ENCODE measurements at places on chromosomes 6 and 20.
A peak's percentile ranks its signal among the peaks of the same experiment; 100 is the strongest.

DNA sequence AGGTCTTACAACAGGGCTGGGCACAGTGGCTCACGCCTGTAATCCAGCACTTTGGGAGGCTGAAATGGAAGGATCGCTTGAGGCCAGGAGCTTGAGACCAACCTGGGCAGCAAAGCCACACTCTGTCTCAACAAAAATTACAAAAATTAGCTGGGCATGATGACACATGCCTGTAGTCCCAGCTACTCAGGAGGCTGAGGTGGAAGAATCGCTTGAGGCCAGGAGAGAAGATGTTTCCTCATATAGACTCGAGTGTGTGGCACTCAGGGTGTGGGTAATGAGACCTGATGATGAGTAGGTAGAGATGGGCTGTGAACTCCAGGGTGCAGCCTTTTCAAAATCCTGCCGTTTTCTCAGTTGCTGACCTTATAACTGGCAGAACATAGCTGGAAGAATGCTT is 125.3 kb upstream of the FOXO3 start:
- DNase-seq, result no peak

DNA sequence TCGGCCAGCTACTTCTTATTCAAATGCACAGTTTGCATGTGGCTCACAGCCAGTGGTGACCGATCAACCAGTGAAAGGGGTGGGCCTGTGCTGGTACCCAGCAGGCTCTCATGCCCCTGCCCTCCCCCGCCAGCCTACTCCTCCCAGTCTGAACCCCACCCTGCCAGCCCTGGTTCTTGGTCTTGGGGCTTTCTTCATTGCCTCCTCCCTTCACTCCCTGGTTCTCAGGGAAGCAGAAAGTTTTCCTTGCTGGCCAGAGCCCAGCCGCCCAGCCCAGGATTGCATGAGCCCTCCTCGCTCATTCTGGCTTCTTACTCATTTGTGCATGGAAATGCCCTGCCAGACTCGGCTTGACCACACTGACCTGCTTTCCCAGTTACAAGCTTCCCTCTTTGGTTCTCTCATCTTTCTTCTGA is 40.8 kb downstream of the KCNK17 start:
- DNase-seq, result no peak

- DNase-seq, result no peak
Measured at GRCh38 chr6:121548131-121548530, 112.7 kb downstream of the GJA1 start.

GRCh38 chr6:44068607-44069296 is 58.5 kb downstream of the MRPL14 start:
- no peak for DNase-seq

- DNase-seq, result peak; percentile 23
Measured at GRCh38 chr6:28922821-28923317, 916 bp downstream of the TRIM27 start.

- no peak for DNase-seq
Measured at GRCh38 chr6:56552187-56553130, 90.2 kb downstream of the DST start.

GRCh38 chr20:14986026-14986655 is 648.7 kb upstream of the FLRT3 start:
- peak; percentile 12 for DNase-seq

GRCh38 chr6:108222064-108222463 is 38.8 kb downstream of the SNX3 start:
- DNase-seq, result no peak

DNA sequence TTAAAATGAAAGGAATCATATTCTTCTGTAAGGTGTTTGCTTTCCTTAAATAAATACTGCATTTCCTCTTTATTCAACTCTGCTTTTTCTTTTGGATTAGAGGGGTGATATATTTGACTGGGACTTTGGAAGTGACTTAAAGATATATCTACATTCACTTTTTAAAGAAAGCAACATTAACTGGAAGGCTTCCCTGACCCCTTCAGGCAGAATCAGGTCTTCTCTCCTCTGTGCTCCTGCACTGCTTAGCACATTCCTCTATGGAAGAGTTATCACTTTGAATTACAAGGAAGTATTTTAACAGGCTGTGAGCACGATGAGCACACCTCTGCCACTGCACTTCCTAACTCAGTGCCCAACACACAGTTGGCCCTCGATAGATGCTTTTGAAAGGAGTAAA is 59.2 kb upstream of the POU3F2 start:
- no peak for DNase-seq

DNA sequence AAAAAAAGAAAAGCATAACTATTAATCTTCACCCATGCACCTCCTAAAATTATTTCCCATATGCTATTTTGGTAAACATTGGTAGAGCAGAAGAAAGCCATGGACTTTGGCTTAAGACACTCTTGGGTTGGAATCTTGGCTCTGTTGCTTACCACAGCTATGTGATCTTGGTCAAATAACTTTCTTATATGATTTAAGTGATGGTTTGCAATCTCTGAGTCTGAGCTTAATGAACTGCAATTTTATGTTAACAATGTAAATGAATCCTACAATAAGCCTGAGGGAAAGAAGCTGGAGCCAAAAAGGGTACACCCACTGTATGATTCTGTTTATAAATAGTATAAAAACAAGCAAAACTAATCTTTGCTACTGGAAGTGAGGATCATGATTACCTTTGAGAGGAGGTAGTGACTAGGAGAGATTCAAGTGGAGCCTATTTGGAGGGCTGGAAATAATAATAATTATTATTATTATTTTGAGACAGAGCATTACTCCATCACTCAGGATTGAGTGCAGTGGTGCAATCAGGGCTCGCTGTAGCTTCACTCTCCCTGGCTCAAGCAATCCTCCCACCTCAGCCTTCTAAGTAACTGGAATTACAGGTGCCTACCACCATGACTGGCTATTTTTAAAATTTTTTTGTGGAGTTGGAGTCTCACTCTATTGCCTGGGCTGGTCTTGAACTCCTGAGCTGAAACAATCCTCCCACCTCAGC is 34.5 kb downstream of the ABRACL start:
- DNase-seq, result no peak

GRCh38 chr6:23301556-23301955 is 732.2 kb downstream of the HDGFL1 start:
- DNase-seq, result no peak

- DNase-seq, result no peak
Measured at GRCh38 chr6:94099072-94099471, 679.7 kb upstream of the EPHA7 start.

DNA sequence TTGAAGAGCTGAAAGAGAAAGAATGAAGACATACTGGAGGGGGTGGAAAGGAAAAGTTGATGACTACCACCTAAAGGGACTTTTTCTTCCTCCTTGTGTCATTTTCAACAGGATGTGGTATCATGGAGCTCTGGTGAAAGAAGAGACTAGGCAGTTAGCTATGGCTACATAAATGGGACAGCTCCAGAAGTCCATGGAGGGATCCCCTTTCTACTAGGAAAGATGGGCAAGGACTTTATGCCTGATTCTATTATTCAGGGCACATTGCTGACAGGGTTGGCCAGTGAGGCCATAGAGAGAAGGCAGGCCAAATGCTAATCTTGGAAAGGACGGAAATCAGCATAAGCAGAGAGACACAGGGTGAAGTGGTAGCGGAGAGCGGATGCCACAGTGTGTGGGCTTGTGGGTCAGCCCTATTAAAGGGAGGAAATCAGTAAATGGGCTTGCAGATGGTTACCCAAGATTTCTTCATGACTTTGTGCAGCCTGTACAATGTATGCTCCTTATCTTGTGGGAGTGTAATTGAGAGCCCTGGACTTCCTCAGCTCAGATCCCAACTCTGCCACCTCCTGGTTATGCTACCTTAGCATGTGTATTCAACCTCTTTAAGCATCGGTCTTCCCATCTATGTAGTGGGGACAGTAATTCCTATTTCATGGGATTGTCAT is 77.4 kb upstream of the TMEM170B start:
- DNase-seq, result peak; percentile 28

GRCh38 chr6:54003316-54003715 is 107.9 kb upstream of the MLIP start:
- DNase-seq, result peak; percentile 29

DNA sequence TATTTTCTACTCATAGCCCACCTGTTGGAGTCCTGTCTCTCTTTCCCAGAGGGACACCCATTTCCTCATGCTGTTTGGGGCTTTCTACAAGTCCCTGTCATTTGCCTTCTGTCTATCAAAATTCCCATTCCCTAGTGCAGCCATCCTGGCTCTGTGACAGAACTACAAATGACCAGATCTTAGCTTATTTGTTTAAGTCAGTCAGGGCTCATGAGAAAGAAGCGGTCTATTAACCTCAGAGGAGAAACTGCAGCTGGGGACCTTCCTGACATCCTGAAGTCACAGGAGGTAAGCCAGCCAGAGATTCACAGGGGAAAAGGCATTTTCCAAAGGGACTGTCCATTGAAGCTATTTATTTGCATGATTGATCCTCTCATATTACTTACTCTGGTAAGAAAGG is 1.7 kb upstream of the COL9A1 start:
- DNase-seq, result no peak

DNA sequence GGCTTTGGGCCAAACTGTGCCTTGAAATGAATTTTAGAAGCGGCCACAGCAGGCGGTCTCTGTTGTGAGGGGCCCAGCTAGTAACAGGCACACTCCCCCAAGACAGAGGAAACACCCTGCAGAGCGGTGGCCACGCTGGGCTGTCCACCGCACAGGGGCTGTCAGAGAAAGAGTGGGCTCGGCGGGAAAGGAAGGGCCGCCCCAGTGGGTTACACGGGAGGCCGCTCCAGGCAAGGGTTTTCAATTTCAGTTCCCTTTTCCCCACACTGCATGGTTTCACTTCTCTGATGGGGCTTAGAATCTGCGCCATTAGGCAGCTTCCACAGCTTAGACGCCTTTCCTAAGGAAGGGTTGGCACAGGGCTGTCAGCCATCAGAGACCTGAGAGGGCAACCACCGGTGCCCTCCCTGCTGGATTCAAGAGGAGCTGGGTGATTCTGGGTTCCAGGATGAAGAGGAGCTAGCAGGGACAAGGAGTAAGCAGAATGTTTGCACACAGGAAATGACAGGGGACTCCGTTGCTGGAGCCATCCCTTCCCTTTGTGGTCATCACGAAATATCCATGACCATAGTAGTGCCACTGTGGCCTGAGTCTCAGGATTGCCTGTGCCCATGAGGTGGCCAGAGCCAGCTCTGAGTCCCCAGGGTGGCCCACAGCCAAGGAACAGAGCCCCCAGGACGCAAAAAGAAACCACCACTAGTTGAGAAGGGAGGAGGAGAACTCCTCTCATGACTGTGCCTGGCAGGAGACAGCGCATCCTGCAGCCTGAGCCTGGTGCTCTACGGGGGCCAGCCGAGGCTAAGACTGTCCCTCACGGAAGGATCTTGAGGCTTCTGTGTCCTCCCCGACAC is 282.7 kb downstream of the NRN1 start:
- DNase-seq, result no peak

- DNase-seq, result peak; percentile 86
Measured at GRCh38 chr6:33299237-33299944, 649 bp upstream of the RGL2 start.

DNA sequence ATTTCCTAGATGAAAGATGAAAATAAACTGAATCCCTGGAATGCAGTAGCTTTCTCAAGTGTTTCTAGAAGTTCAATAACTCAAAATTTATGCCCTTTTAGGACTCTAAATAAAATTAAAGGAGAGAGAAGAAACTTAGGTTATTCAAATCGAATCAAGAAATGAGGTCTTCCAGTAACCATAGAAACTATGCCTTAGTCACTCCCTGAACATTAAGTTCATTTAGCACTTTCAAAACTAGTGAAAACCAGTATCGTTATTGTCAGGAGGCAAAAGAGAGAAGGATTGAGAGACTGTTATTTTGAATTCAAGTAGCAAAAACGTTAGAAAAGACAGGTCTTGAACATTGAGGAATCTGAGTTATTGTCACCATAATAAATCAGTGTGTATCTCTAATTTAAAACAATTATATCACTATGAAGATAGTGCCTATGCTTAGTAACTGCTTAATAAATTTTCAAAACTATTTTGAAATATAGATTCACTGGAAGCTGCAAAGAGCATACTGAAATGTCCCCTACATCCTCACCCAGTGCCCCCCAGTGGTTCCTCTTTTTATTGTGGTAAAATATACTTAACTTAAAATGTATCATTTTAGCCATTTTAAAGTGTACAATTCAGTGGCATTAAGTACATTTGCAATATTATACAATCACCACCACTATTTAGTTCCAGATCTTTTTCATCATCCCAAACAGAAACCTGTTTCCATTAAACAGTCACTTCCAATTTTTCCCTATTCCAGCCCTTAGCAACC is 4.6 kb downstream of the RPP21 start:
- DNase-seq, result no peak

DNA sequence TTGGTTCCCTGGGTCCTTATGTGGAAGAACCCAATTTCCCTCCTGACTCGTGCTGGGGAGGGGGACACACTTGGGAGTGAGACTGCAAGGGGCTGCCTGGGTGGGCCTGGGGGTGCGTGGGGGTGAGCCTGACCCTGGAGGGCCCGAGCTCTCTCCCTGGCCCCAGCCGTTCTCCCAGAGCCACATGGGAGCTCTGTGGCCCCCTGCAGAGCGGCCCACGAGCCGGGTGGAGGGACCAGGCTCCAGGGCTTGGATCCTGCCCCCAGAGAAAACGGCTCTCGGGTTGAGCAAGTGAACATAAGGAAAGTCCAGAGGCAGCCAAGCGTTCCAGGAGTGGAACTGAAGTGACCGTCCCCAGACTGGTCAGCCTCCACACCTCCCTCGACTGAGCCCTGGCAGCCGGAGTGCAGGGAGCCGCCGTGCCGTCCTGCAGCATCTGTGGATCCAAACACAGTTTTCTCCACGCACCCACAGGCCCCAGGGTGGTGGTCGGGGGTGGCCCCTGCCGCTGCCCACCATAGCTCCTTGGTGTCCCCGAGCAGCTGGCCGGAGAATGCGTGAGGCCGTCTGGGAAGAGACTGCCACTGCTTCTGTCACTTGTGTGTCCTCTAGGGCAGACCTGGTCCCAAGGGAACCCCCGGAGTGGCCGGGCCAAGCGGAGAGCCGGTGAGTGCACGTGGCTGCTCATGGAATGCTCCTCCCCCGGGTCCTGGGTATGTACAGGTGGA is 10.6 kb downstream of the COL9A3 start:
- DNase-seq, result no peak

DNA sequence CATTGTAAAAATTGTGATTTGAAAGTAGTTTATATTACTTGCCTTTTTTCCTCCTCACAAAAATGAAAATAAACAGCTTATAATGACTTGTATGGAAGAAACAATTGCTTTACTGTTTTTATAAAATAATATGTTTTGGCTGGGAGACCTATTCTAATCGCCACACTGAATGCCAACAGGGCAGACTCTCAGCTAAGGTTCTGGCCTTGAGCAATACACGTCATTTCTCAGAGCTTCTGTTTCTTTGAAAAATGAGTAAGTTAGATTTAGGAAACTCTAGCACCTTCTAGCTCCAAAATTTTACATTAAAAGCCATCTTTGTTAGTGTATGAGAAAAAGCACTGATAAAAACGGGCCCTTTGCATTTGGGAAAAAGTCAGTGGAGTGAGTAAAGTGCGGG is 166.6 kb downstream of the ARID1B start:
- DNase-seq, result no peak

GRCh38 chr6:5667737-5668136 is 339.0 kb downstream of the NRN1 start:
- DNase-seq, result no peak

DNA sequence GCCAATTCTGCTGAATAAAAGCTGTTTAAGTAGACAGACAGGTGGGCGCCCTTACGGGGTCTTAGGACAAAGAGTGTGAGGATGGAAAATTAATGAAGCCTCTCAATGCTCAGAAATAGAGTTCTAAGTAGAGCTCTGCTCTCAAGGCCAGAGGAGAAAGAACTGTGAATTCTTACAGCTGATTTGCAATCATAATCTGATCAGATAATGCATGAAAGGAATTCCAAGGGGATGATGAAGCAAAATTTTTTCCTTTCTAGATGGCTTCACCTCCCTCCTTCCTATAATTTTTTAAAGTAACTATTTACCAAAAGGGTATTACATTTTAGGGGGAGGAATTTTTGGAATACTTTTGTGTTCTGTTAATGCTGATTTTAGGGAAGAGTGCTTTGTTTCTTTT is 308.1 kb upstream of the HS3ST5 start:
- peak; percentile 8 for DNase-seq
